ENCODE measurements at places on chromosomes 5 and 9.

GRCh38 chr9:91047993-91048607, 246.5 kb downstream of the SYK start:
- no peak for DNase-seq

GRCh38 chr5:116655431-116655830, 80.8 kb upstream of the SEMA6A start:
- no peak for DNase-seq

DNA sequence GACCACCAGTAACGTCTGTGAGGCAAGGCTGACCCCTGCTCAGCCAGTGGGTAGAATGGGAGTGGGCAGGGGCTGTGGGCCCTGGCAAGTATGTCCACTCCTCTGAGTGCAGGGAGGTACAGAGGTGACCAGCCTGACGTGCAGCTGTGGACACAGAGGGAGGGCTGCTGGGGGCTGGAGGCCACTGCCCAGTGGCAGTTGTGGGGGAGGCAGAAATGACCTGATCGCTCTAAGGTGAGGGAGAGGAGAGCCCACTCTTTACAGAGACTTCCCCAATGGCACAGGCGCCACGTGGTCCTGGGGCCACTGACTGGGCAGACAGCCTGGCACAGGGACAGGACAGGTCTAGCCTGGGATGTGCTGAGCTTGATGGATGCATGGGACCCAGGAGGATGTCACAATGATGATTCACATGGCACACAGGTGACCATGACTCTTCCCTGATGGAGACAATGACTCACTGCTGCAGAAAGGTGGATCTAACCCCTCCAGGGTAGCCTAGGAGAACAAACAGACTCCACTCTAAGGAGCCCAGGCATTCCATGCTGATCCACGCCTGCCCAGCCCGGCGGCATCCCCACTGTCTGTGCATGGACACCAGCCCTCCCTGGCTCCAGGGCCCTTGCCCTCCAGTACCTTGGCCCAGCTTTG, 7.7 kb downstream of the LPCAT1 start:
- no peak for DNase-seq

DNA sequence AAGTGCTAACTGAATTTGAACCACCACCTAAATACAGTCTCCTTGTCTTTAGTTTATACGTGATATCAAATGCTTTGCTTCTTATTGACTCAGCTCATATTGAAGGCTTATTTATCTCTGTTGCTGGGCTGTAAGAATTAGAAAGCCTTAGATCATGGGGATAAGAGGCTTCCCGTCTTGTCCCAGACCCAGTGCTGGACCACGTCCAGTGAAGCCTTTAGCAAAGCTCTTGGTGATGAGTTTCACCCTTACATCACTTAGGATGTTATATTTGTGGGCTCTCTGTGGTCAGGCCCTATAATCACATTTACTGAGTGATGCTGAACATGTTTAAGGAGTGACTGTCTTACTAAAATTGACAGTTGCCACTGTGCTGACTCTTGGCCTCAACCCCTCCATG, 11.2 kb downstream of the FAM240B start:
- no peak for DNase-seq

DNA sequence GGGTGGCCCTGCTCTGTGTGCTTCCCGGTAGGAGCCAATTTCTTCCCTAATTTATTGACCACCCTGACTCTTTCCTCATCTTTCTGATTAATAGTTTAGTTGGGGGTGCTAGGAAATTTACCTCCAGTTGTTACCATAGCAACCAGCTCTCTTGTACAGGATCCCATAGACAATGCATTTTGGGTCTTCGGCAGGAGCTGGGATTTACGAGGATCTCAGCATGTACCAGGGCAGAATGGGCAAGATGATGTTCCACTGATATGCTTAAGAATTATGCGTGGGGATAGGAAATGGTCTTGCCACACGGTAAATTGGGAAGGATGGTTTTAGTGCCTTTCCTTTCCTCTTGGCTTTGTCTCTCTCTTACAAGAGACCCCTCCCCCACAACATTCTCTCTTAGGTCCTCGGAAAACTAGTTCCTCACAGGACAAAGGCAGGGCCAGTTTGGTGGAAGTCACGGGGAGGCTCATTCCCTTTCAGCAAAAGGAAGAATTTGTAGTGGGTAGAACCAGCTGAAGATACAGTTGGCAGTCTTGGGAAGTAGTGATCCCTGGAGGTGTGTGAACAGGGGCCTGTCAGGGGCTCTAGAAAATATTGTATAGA, 133.4 kb upstream of the SHB start:
- no peak for DNase-seq
